ENCODE measurements at places on chromosomes 1 and 21.

- no peak for DNase-seq
- H3K36me3 ChIP-seq, result peaks cover 2% of the 10 kb centered on the region
- no peak overlapping the region for H3K27ac ChIP-seq
- no peak overlapping the region for H3K4me3 ChIP-seq
Observed at GRCh38 chr1:167360120-167360519, 139.4 kb downstream of the POU2F1 start.

- H3K4me3 ChIP-seq, result no peak overlapping the region
- no peak overlapping the region for H3K27ac ChIP-seq
- H3K27me3 ChIP-seq, result peaks cover 31% of the 10 kb centered on the region
- no peaks in the 10 kb centered on the region for H3K4me1 ChIP-seq
- no peaks in the 10 kb centered on the region for H3K36me3 ChIP-seq
Observed at GRCh38 chr1:88462488-88463261, 221.4 kb upstream of the PKN2 start.

- no peak for DNase-seq
- H3K36me3 ChIP-seq, result no peaks in the 10 kb centered on the region
- H3K4me1 ChIP-seq, result no peaks in the 10 kb centered on the region
Observed at GRCh38 chr1:96580920-96581319, 140.7 kb upstream of the PTBP2 start.

- peaks cover 6% of the 10 kb centered on the region for H3K36me3 ChIP-seq
- peaks cover 20% of the 10 kb centered on the region for H3K27me3 ChIP-seq
- no peaks in the 10 kb centered on the region for H3K4me1 ChIP-seq
Observed at GRCh38 chr1:91624331-91624730, 123.7 kb downstream of the CDC7 start.

- no peak overlapping the region for H3K4me3 ChIP-seq
- no peaks in the 10 kb centered on the region for H3K36me3 ChIP-seq
Observed at GRCh38 chr1:94332952-94333351, 85.2 kb upstream of the ABCD3 start.
